ENCODE measurements at places on chromosomes 16 and 17. TPM values are rescaled to one million over a fixed set of nuclear protein-coding genes. Genes with fewer than 3 reads are reported as not detected.

The GPRC5B gene
- total RNA-seq, result 0.09 TPM

The COQ7 gene
- 16.3 TPM for total RNA-seq

The TMEM88 gene
- 2.9 TPM for total RNA-seq

GRCh38 chr17:56694825-56695224 is 101.3 kb downstream of the NOG start:
- DNase-seq, result no peak

DNA sequence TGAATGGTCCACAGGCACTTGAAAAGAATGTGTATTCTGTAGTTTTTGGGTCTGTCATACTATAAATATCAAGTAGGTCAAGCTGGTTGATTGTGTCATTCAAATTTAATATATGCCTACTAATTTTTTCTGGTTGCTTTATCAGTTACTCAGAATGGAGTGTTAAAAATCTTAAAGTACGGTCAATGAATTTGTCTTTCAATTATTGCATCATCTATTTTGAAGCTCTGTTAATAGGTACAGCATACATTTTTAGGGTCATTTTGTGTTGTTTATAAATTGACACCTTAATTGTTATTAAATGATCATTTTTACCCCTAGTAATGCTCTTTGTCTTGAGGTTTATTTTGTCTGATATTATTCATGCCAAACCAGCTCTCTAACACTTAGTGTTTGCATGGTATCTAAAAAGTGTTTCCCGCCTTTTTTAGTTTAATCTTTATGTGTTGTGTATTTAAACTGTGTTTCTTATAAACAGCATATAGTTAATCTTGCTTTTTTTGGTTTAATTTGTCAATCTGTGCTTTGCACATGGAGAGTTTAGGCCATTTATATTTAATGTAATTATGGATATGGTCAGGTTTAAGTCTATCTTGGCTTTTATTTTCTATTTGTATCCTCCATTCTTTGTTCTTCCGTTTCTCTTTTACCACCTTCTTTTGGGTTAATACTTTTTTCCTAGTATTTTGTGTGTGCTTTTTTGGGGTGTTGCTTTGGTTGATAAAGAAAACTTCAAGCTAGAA is 204.9 kb upstream of the EEF2KMT start:
- no peak for DNase-seq

The ZNF469 gene
- 1.2 TPM for total RNA-seq

DNA sequence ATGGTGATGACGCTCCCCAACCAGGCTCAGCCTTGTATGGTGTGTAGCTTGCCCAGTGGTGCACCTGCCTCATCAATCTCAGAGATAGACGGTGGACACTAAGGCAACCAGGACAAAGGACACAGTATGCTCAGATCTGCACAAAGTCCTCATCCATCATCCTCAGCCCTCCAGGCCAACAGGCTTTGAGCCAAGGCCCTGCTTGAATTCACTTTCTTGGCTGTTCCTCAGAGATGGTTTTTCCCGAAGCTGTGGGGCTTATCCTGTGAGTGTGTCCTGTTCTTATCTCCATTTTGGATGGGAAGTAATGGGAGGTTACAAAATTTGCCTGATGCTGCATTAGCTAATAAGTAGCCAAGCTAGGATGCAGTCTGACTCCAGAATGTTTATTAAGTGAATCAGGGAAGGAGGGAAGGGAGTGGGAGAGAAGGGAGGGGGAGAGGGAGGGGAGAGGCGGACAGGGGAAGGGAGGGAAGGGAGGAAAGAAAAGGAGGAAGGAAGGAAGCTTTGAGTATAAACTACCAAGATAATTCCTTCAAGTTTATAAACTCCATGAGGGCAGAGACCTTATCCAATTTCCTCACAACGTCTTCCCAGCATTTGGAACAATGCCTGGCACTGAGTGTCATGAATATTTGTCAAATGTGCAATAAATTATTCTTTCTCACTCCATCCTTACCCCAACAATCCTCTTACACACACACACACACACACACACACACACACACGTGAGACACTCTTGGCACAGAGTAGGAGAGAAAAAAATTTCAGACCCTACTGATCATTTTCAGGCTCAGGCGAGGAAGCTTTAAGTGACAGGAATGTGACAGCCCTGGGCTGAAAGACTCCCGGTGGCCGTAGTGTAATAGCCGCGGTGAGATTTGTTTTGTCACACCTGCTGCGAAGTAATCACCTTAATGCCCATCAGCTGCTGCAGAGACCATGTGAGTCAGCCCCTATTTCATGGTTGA is 84.3 kb downstream of the BMERB1 start:
- DNase-seq, result no peak

DNA sequence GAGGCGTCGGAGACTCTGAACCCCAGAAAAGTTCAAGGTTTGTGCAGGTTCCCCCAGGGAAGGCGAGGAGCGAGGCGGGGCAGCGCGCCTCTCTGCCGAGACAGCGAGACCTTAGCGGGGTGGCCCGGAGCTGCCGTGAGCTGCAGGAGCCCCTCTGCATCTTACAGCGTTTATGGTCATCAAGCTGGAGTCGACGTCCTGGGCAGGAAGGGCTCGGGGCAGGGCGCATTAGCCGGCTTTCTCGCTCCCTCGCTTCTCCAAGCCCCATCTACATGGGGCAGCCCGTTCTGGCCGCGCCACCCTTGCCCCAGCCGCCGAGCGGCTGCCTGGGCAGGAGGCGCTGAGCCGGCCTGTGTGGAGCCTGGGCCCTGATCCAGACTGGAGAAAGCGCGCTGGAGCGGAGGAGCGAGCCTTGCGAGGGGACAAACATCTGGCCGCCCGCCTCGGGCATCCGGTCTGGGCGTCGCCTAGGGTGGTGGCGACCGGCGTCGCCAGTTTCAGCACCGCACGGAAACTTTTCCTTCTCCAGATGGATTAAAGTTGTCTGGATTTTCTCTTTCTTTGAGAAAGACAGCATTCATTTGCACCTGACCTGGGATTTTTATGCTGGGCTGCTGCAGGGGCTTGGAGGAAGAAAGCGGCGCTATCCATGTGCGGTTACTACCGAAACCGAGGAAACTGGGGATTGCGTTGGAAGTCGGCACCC is 750 bp downstream of the TMEM132E start:
- DNase-seq, result peak; percentile 41

GRCh38 chr17:55038291-55038690 is 69.7 kb downstream of the STXBP4 start:
- DNase-seq, result no peak

- DNase-seq, result no peak
Observed at GRCh38 chr16:19118938-19119431, 5.2 kb downstream of the ITPRIPL2 start.

The PRSS27 gene
- 1.9 TPM for total RNA-seq

The IQCK gene
- total RNA-seq, result 1.6 TPM

DNA sequence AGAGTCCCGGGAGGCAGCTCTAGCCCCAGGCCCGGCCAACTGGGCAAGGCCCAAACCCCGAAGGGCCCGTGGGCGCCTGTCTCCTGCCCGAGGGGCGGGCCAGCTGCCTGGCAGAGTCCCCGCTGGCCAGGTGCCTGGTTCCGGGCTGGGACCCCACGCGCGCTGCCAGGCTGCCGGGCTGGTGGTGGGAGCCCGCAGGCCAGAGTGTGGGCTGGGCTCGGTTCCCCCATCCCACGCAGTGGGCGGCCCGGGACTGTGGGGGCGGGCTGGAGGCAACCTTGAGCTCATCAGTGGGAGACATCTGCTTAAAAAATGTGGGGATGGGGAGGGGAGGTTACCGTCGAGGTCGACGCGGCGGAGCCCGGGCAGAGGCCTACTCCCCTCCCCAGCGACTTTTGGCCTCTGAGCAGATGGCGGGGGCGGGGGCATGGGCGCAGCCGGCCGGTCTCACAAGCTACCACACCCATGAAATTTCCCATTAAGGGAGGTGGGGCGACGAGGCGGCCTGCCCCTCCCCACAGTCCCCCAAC is 176.4 kb upstream of the GSE1 start:
- no peak for DNase-seq

- DNase-seq, result no peak
Observed at GRCh38 chr16:86626966-86627365, 48.6 kb downstream of the FOXL1 start.

DNA sequence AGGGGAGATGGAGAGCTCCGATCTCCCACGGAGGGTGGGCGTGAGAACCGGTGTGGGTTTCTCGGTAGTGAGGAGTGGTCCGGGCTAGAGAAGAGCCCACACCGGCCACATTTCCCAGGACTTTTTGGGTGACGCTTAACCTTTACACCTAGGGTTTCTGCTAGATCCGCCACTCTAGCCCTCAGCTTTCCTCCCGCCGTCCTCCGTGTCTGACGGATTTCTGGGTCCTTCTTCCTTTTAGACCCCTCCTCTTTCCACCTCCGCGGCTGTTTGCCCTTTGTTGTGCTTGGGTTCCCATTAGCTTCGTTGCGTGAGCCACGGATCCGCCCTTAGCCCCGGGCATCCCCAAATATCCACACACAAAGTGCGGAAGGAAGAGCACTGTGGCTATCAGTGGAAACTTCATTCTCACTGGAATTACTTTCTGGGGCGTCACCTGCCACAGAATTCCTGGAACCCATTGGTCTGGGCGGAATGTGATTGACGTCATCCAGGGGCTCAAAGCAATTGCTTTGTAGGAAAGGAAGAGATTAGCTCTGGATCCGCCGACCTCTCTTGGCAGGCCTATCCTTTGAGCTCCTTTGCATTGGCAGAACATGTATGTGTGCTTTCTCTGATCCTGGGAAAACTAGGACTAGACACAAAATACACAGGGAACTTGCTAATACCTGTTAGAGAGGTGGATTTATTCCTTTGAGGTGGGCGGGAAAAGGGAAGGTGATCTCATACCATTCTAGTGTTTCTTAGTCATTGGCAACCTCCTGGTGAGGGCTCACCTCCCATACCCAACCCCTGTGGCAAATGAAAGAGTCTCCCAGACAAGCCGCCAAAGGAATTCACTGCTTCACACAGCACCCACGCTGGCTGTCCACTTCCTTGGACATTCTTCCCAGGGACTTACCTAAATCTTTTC is 654 bp downstream of the TNFAIP1 start:
- DNase-seq, result no peak

- DNase-seq, result peak; percentile 48
Observed at GRCh38 chr16:29877266-29877961, 14.4 kb upstream of the CDIPT start.

DNA sequence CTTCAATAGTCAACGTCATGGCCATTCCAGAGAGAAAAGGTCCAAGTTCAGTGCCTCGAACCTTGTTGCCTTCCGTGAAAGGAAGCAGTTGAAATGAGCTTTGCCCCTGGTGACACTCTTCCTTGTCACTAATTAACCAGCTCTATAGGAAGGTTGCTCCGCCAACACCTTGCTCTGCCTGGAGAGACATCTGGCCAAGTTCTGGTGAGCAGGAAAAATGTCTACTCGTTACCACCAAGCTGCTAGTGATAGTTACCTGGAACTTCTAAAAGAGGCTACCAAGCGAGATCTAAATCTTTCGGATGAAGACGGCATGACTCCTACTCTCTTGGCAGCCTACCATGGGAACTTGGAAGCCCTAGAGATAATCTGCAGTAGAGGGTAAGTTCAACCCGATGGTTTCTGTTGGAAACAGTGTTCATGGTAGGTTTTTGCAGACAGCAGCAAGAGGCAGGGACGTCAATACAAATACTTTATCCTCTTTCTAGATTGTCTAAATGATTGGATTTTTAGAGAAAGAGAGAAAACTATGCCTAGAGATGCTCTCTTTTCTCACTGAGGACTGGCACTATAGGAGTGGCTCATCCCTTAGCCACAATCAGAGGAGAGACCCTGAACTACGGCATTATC is at the start of gene ANKS4B:
ANKS4B (plus strand) TSS at position 179 of the 630 bp plus-strand sequence; CDS start at position 218, 39 bp downstream.
- no peak for DNase-seq

The CLEC18B gene
- total RNA-seq, result 1.7 TPM

The KRTAP16-1 gene
- not detected for total RNA-seq

DNA sequence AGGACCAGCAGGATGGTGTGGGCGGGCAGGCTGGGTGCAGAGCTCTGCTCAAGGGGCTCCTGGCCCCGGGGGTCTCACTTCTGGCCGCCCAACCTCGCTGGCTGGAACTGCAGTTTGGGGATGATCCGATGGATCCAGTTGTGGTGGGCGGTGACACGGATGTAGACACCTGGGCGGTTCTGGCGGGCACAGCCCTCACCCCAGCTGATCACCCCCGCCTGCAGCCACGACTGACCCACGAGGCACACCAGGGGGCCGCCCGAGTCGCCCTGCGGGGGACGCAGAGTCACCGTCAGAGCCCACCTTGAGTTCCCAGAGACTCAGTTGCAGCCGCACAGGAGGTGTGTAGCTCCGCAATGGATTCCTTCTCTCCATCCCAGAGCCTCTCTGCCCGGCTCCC is 7.5 kb downstream of the PRSS27 start:
- no peak for DNase-seq

DNA sequence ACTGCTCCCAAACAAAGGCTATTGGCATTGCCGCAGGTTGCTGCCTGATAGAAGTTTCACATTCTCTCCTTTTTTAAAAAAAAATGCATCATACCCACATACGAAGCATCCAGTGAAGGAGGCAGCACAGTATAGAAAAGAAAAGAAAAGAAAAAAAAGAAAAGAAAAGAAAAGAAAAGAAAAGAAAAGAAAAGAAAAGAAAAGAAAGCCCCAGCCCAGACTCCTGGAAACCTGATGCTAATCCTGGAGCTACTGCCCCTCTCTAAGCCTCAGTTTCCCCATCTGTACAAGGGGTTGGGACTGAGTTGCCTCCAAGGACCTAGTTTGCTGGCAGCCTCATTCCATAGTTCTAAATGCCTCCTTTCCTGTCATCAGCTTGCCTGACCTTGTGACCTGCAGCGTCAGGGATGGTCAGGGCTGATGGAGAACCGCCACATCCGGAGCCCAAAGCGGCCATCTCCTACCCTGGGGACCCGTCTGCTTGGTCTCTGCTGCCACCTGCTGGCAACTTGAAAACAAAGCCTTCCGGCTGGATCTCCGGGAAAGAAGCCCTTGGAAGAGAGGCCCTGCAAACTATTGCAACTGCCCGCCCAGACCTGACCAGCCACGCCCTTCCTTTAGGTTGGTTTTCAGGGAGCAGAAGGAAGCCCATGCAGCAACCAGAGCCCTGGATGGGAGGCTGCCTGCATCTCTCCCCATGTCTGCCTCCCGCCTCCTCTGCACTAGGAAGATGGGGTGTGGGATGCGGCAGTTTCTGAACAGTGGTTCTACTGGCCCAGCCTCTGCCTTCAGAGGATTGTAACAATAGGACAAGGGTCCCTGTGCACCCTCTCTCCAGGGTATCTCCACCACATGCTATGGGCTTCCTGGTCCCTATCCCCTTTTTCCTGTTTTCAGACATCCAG is 13.0 kb downstream of the AIPL1 start:
- peak; percentile 77 for DNase-seq

DNA sequence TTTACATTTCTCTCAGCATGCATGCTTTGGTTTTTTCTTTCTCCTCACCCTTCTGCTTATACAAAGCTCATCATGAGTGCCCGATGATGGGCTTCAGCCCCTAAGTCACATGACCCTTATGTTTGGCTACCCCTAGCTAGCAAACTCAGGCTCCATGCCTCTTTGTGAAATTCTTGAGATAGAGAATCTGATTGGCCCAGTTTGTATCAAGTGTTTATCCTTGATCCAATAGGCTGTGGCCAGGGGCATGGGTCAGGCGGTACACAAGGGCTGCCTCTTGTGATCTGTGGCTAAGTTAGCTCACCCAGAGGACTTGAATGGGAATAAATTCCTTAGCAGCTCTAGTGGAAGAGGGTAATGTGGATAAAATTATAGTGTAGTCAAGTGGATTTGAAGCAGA is 11.5 kb upstream of the TOX3 start:
- no peak for DNase-seq
